Umbilical cord (tissue), 2 donors: ENCODE measurements at places on chromosomes 5 and 9. TPM values are rescaled to one million over a fixed set of nuclear protein-coding genes. Genes with fewer than 3 reads are reported as not detected.

DNA sequence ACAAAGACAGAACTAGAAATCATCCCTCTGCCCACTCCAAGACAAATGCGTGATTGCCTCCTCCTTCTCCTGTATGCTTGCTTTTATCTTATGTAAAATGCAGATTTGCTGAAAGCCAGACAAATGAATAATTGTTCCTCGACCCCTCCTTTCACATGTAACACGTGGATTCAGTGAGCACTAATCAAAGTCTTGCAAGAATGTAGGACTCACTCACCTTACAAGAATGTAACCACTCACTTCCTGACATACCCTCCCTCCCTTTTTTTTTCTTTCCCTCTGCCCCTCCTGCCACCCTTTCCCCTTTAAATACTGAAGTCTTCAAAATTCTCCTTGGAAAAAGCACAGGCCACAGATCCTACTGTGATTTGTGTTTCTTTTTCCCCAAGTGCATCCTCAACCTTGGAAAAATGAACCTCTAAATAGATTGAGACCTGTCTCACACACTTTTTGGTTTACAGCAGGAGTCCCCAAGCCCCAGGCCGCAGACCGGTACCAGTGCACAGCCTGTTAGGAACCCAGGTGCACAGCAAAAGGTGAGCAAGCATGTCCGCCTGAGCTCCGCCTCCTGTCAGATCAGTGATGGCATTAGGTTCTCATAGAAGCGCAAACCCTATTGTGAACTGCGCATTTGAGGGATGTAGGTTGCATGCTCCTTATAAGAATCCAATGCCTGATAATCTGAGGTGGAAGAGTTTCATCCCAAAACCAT is 29.4 kb upstream of the HSD17B3 start:
- DNase-seq = no peak

Gene LRRTM2
- total RNA-seq = 2.4 TPM

DNA sequence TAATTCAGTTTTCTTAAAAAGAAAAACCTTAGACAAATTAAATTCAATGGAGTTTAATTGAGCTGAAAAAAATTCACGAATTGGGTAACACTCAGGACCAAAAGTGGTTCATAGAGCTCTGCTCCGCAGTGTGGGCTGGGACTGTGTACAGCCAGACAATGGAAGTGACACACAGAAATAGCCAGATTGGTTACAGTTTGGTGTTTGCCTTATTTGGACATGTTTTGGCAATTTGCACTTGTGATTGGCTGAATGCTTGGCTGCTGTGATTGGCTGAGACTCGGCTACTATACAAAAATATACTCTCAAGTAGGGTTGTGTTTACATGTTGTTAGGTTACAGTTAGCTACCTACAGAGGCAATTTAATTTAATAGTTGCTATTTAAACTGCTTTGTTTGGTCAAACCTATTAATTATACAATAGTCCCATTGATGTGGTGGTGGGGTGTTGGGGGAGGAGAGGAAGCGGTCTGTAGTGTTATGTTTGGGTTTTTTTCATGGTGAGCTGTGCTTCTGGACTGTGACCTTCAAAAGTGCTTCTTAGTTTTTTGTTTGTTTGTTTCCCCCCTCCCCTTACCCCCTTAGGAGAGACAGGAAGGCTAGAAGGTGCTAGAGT is 95.2 kb downstream of the CNTLN start:
- no peak for DNase-seq

Gene SPINK4
- not detected for total RNA-seq

DNA sequence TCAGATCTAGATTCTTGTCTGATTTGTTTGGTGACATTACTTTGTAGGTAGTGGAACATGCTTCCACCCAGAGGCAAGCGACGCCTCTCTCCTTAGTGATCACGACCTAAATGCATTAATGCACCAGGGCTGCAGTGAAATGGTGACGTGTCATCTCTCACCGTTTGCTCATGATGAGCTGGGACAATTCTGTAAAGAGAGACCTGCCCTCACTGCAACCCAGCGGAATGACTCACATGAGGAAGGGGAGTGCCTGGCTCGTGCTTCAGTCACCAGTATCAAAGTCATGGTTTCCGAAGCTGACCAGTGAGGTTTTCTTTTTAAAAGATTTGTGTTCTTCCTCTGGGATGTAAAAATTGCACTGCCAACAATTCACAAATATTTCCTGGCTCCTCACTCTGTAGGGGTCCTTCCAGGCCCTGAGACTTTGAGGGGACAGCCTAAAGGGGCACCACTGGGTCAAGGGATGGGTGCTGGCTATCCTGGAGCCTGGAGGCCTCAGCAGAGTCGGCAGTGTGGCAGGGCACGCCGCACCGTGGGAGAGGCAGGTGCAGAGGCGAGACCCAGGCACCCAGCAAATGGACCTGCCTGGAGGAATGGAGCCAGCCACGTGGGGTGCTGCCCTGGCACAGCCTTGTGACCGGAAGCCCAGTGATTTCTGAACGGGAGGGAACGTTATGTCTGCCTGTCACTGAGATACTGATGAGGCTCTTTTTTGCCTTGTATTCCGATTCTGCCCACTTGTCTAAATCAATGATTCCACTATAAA is 17.3 kb downstream of the QSOX2 start:
- no peak for DNase-seq

- DNase-seq = no peak
These were observed 3.7 kb downstream of the HNRNPH1 start for GRCh38 chr5:179619776-179620175.

- no peak for DNase-seq
These were observed 7.5 kb upstream of the UBE2R2 start for GRCh38 chr9:33809506-33809905.

Gene MYOZ3
- total RNA-seq = 10.4 TPM

Gene OLFM1
- 3.6 TPM for total RNA-seq

Gene WDR38
- not detected for total RNA-seq
